Esophagus muscularis mucosa (tissue), 4 donors: ENCODE measurements at places on chromosomes 5 and 9.

DNA sequence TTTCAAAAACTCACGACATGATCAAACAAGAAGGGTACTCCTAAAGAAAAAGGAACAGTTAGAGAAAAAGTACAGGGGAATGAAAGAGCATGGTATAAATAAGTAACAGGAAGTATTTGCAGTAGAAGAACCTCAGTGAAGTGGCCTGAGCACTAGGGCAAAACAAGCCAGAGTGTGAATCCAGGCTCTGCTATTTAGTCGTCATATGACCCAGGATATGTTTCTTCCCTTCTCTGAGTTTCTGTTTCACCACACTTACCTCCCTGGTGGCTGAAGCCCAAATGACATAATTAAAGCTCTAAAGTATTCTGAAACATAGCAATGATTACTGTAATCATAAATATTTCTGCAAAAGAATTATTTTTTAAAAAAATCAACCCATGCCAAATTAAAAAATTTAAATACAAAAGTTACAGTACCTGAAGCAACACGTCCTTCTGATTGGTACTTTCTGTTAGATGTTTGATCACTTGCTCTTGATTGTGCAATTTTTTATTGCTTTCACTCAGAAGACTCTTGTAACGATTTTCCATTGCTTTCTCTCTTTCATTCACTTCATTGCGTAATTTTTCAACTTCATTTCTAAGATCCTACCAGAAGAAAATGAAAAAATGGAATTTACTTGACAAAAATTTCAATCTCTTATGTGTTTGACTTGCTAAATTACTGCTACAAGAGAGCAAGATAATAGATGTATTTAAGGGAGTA, 88.9 kb downstream of the CDK5RAP2 start:
- DNase-seq, result no peak

GRCh38 chr5:148152781-148153180, 15.6 kb upstream of the SPINK14 start:
- DNase-seq, result no peak

GRCh38 chr5:128708841-128709240, 170.8 kb upstream of the FBN2 start:
- DNase-seq, result no peak

DNA sequence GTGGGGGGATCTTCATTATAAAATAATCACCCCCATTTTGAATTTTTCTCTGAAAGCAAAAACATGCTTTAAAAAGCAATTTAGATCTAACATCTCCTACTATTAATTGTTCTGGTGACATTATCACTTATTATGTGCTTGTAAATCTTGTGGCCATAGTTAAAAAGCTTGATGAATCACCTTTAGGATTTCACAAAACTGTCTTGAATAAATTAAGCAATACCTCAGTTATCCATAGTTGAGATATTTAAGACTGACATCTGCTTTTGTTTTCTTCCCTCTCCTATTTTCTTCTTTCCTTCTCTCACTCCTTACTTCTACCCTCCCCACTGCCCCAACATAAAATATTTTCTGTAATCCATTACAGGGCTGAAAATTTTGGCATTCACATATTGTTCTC, 84.8 kb downstream of the SLC1A3 start:
- DNase-seq, result no peak

DNA sequence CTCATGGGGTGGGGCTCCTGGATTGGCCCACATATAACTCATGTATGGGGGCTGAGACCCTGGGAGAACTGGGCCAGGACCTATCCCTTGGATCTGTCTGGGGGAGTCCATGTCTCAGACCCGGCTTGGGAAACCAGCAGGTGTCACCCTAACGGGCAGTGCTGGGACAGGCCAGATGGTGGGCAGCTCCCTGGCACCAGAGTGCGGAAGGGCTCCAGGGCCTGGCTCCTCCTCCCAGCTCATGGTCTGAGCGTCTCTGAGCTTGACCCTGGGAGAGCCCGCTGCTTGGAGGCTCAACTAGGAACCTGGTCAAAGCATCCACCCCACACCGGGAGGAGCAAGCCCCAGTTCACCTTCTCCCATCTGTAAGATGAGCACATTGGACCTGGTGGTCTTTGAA, 15.5 kb upstream of the NCS1 start:
- no peak for DNase-seq

DNA sequence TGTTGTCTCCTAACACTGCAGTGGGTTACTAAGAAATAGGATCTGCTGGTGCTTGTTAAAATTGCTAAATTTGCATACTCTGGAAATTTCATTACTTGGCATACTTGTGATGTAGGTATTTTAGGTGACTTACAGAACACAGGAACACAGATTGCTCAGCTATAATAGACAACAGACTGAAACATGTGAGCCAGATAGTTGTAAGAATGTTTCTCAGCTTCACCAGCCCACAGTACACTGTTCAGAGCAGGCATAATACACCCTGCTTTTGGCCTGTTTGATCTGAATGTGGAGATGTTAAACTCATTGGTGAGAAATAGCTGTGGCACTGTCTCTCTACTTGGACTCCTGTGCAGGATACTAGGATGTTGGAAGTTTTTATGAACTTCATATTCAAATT, 275.7 kb downstream of the CSNK1G3 start:
- no peak for DNase-seq

- DNase-seq, result no peak
These were observed 90.7 kb downstream of the MEF2C start for GRCh38 chr5:88792144-88792840.

GRCh38 chr5:88732181-88732633, 150.8 kb downstream of the MEF2C start:
- no peak for DNase-seq

DNA sequence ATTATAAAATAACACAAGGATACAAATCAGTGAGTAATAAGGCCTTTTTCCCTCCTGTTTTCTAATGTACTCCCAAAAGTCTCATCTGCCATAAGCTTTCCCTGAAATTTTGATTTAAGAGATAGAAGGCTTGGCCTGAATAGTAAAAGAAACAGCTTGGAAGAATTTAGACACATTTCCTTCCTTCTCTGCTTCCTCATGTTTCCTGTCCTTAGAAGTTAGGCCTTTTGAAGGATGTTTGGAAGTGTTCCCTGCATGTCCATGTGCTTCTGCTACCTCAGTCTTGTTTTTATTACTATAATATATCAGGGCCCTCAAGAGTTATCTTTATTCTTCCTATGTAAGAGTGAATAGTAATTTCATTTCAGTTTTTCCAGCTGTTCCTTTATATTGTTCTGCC, 242.7 kb downstream of the DEPDC1B start:
- DNase-seq, result no peak

DNA sequence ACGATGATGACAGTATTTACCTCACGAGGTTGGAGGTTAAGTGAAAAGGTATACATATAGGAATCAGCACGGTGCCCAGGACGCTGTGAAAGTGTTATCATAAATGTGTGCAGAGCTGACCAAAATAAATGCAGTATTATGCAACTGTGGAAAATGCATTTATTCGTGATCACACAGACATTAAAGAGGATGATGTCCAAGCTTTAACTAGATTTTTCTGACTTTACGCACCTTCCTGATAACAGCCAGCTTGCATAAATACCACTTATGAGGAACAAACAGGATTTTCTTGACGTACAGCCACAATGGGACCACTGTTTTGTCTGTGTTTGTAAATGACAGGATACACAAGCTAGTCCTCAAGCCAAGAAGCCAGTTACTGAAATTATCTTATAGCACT, 71.4 kb upstream of the ATP10B start:
- no peak for DNase-seq

GRCh38 chr9:15304632-15305031, 2.4 kb downstream of the TTC39B start:
- DNase-seq, result no peak

- no peak for DNase-seq
These were observed 116.9 kb downstream of the NPR3 start for GRCh38 chr5:32827981-32828380.

DNA sequence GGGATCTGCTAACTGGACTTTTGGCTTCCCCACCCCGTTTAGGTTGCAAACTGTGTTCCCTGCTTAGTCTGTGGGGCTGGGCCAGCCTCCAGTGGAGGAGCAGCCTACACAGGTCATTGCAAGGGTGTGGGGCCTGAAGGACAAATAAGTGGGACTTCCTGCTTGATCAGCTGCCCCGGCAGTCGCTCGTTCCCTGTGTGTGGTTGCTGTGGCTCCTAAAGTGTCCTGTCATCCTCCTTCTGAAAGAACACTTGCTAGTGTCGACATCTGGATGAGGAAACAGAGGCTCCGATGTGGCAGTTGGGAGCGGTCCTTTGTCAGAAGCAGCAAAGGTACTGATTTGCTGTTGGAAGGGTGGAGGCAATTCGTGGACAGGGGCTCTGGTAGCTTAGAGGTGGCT, 88.9 kb upstream of the TBCA start:
- no peak for DNase-seq

- DNase-seq, result no peak
These were observed 47.2 kb downstream of the MARCHF3 start for GRCh38 chr5:126982926-126983873.

DNA sequence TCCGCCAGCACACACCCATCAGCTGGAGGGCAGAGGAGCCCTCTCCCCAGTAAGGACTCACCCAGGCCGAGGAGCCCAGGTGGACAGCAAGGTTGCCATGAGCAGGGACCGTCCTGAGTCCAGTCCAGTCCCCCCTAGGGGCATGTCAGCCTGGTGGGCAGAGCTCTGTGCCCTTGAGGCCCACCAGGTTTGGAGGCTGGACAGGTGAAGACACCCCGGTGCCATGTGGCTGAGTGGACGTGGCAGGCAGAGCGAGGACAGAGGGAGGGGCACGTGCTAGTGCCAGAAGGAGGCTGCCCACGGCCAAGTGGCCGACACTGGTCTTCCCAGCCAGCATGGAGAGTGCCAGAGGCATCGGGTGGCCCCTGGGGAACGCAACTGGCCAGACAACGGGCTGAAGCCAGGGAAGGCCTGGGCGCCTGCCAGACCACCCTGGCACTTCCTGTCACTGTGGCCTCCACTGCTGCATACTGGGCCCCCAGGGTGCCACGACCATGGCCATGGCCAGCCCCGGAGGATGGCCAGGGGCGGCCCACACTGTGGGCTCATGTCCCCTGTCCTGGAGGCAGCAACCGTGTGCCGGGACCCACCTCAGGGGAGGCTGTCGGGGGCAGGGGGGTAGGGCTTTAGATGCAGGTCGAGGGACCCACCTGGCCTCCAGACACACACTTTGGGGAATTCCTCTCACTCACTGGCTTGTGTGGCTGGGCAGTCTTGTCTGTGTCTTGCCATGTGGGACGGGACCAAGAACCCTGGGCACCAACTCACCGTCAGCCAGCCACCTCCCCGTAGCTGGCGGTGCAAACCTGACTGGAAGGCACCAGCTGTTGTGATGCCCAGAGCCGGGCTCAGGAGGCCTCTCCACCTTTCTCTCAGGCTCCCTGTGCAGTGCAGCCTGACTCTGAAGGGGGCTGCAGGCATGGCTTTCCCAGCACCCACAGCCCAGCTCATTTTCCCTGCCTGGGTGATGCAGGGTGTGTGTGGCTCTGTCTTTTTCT, 42.3 kb upstream of the LPCAT1 start:
- DNase-seq, result no peak

GRCh38 chr5:77773734-77774280, 2.3 kb downstream of the TBCA start:
- no peak for DNase-seq

- DNase-seq, result no peak
These were observed 48.6 kb downstream of the ANXA2R start for GRCh38 chr5:42991404-42992087.

DNA sequence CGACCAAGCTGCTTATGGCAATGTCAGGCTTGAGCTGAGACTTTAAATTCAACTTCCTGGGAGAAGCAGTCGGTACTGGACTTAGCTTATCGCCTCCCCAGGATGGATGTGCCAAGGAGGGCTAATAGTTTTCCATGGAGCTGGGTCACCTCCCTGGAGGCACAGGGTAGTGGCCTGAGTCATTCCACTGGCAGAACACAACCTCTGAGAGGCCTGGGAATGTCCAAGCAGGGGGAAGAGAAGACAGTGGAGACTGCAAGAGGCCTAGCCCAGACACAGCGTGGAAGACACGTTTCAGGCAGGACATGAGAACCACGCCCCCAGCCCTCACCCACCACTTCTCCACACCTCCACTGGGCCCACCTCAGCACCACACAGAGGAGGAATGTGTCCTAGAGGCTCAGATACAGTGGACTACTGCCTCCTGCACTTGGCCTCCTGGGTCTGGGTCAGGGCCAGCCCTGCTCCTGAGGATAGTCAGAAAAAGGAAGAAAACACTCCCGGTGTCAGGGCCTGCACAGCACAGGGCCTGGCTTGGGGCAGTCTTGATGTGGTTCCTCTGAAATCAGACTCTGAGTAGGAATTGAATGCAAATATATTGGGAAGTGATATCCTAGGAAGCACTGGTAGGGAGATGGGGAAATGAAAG, 171.8 kb downstream of the FSTL4 start:
- no peak for DNase-seq

DNA sequence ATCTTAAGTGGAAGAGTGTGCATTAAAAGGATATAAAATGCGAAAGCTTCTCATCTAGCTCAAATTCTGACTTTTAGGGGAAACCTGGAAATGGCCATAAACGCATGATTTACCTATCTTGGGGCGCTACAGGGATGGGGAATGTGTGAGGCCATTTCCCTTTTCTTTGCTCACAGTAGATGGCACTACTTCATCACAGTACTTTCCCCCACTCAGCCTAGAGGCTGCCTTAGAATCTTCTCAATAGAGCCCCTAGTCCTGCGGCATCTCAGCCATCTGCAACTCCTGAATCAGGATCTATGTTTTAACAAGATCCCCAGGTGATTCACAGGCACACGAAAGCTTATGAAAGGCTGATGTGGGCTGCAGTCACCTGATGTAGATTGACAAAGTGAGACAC, 110.8 kb downstream of the LHFPL2 start:
- no peak for DNase-seq

- no peak for DNase-seq
These were observed 25.5 kb downstream of the AGTPBP1 start for GRCh38 chr9:85716031-85716877.

GRCh38 chr5:65198456-65199120, 283.1 kb downstream of the ADAMTS6 start:
- no peak for DNase-seq

- no peak for DNase-seq
These were observed 19.5 kb downstream of the RAPGEF1 start for GRCh38 chr9:131720330-131720729.

- no peak for DNase-seq
These were observed at the start of gene IFNA2 for GRCh38 chr9:21385131-21385670. Gene IFNA2 (minus strand): TSS chr9:21385398. CDS start chr9:21385329, 69 bp downstream.

GRCh38 chr5:126335886-126336285, 87.3 kb upstream of the GRAMD2B start:
- DNase-seq, result no peak

GRCh38 chr9:8158574-8158973, 359.0 kb upstream of the DMAC1 start:
- DNase-seq, result no peak

GRCh38 chr5:56161439-56161823, 71.7 kb downstream of the ANKRD55 start:
- no peak for DNase-seq

GRCh38 chr9:38526591-38526990, 93.8 kb downstream of the ANKRD18A start:
- no peak for DNase-seq

GRCh38 chr5:73182307-73182706, 9.3 kb downstream of the TMEM174 start:
- no peak for DNase-seq

DNA sequence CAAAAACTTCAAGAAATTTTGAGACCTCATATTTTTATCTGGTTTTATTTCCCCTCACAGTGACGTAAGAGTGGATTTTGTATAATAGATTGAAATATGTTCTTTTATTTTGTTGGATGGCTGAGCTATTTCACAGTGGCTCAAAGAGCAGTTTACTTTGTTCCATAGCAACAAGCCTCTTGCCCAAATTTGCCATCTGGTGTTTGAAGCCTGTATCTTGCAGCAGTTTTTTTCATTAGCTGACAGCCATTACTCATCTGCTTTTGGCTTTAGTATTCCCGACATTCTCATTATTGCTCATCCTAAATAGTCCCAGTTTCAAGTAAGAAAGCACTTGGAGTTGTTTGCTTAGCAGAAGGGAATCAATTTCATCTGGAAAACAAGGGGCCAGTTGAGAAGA, 36.3 kb downstream of the GDA start:
- peak; percentile 10 for DNase-seq
